ENCODE measurements at places on chromosomes 6 and 20.
A peak's percentile ranks its signal among the peaks of the same experiment; 100 is the strongest.

DNA sequence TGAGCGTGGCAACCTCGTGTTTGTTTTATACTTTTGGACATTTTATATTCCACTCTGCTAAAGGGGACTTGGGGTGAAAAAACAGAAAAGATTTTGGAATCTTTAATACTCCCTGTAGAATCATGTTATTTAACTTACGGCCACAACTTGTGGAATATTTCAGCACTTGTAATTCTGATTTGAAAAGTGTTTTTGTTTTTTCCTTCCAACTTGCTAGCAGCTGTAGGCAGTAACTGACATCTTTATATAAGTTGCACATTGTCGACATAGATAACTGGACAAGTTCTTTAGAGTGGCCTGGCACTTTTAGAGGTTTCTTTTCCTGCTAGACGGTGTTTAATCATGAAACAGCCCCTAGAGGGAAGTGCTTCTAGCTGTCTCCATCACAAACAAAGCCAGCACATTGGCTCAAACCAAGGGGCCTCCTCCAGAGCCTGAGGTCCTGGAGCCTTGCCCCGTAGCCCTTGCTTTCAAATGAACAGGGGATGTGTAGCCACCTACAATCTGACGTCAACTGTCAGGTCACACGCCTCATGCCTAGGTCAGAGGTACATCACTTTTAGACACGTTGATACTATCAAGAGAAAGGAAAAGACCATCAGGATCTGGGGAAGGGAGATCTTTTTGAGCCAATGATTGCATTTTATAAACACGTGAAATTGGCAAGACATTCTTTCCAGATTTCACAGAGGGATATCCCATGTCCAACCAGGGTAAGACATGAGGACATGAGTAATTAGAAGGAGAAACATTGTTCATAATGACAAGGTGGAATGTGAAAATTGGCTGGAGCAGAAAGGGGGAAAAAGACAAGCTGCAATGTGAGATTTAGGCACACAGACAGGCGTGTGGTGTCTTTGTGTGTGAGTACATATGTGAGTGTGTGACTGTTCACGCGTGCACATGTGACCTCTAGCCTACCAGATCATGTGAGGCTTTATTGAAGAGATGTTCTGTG, 92.1 kb downstream of the TXNDC5 start:
- H3K36me3 ChIP-seq, result no peaks in the 10 kb centered on the region
- DNase-seq, result no peak
- no peaks in the 10 kb centered on the region for H3K27me3 ChIP-seq

DNA sequence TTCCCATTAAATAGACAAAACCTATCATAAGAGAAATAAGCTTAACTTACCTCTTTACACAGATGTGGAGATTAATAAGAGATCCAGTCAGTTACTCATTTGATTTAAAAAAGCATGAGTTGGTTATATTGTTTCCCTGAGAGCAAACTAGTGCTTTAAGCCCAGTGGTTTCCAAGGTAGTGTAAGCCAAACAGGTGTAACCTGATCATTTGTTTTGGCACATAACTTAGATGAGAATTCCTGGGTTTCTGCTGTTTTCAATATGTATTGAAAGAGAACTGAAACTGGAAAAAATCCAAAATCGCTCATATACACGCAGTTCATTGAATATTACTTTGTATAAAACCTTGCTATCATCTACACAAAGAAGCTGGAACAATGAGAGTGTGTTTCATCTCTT, 30.5 kb upstream of the SMIM8 start:
- no peaks in the 10 kb centered on the region for H3K36me3 ChIP-seq
- no peak overlapping the region for H3K4me3 ChIP-seq
- no peaks in the 10 kb centered on the region for H3K4me1 ChIP-seq
- no peak for DNase-seq

DNA sequence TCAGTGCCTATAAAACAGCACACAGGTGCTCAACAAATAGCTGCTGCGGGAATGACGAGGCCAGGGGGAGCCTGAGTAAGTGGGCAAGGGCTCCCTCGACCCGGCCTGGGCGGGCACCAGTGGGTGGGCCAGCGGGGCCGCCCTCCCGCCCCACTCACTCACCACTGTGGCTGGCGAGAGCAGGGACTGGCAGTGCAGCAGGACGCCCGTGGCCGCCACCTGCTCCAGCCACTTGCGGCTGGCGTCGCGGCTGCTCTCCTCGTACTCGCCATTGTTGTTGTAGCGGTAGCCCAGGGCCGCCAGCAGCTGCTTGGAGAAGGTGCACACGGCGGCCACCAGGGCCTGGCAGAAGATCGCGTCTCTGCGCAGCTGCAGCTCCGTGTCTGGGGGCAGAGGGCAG, 191.5 kb downstream of the PREX1 start:
- no peaks in the 10 kb centered on the region for H3K4me1 ChIP-seq
- H3K27me3 ChIP-seq, result no peaks in the 10 kb centered on the region
- no peaks in the 10 kb centered on the region for H3K36me3 ChIP-seq
- DNase-seq, result no peak
- no peak overlapping the region for H3K4me3 ChIP-seq

DNA sequence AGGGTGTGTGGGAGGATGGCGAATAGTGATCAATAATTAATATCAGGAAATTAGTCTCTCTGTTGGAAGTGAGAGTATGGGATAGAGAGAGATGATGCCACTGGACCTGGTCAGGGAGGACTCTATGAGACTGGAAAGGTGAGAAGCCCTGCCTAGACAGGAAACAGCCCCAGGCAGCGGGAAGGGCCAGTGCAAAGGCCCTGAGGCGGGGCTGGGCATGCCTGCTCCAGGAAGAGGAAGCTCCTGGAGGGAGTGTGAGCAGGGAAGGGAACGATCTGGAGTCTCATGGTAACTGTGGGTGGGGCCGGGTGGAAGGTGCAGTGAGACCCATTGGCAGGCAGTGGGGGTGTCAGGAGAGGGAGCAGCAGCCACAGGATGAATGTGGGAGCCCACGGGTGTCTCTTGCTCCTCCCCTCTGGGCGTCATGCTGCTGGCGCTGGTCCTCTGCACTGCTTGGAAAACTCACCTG, 1.8 kb upstream of the CST3 start:
- H3K4me3 ChIP-seq, result no peak overlapping the region
- H3K27me3 ChIP-seq, result no peaks in the 10 kb centered on the region
- no peak for DNase-seq
- no peak overlapping the region for H3K27ac ChIP-seq
- no peaks in the 10 kb centered on the region for H3K36me3 ChIP-seq

DNA sequence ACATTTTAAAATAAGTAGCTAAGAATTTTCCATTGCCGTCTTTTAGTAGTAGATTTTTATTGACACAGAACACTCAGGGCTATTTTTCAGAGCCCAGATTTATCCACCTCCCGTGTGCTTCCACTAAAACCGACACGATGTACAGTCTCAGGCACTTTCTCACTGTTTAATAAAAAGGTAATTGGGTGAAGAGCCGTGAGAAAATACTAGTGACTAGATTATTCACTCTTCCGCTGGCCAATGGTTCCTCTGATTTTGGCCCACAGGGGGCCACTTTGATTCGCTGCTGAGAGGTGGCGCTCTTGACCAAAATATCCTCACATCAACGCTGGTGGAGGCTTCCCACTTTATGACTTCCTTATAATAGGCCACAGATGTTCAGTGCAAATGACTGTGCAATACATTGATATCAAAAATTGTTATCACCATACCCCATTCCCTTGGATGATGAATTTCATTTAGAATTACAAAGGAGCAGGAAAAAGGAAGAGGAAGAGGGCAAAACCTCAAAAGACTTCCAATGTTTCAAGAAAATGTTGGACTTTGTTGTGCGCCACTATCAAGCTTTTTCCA, 12.3 kb upstream of the HDDC2 start:
- H3K36me3 ChIP-seq, result no peaks in the 10 kb centered on the region
- H3K27me3 ChIP-seq, result no peaks in the 10 kb centered on the region
- H3K27ac ChIP-seq, result no peak overlapping the region
- H3K4me1 ChIP-seq, result no peaks in the 10 kb centered on the region
- H3K4me3 ChIP-seq, result no peak overlapping the region

- no peaks in the 10 kb centered on the region for H3K4me1 ChIP-seq
- DNase-seq, result no peak
- H3K36me3 ChIP-seq, result no peaks in the 10 kb centered on the region
- H3K27ac ChIP-seq, result no peak overlapping the region
- no peaks in the 10 kb centered on the region for H3K27me3 ChIP-seq
These were observed 126.1 kb downstream of the PLCB4 start for GRCh38 chr20:9195031-9195430.

DNA sequence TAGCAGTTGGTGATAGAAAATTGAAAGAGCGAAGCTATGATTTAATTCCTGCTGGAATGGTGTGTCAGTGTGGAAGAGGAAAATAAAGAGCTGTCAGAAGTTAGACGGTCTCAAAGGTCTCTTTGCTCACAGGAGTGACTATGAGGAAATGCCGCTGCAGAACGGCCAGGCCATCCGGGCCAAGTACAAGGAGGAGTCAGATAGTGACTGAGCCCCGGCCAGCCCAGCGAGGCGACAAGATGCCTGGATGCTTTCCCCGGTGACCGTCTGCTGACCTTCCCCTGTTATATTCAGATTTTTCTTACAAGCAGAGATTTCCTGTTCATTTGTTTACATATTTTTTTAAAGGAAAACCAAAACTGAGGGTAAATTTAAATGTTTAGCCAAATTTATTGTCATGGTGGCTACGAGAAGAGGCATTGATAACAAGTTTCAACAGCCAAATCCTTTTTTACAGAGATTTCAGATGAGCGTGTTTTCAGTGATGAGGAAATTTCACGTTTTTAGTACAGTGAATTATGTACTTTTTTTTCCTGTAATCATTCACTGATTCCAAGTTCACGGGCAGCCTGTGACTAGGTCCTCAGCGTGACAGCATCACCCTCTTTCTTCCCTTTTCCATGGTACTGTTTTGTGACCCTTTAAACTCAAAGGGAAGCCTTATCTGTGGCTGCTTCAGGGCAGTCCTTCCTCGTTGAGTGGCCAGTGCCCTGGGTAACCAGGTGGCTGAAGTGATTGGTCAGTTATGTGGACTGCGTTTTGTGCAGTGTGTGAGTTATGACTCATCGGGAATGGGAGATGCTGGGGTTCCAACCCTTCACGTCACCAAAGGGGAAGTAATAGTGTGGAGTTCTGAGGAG, 12.6 kb downstream of the DYNLT1 start:
- no peaks in the 10 kb centered on the region for H3K36me3 ChIP-seq
- peak; percentile 80 for DNase-seq
- peaks cover 25% of the 10 kb centered on the region for H3K4me1 ChIP-seq
- peak overlapping the region; percentile 78 for H3K27ac ChIP-seq
- H3K4me3 ChIP-seq, result no peak overlapping the region

DNA sequence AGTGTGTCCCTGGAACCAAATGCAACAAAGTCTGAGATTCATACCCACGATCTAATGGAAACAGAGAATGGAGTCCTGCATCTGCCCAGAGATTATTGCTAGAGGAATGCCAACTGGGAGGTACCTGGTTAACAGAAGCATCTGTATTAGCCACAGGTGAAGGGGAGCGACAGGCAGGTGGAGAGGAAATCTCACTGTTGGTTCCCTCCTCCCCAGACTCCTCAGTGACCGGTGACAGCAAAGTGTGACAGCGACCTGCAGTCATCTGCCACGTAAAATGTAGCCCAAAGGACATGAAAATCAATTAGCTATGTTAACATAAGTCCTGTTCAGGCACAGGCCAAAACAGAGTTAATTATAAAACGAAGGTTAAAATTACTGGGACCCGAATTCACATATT, 336.6 kb downstream of the SYNE1 start:
- H3K36me3 ChIP-seq, result no peaks in the 10 kb centered on the region
- H3K4me3 ChIP-seq, result no peak overlapping the region
- no peaks in the 10 kb centered on the region for H3K4me1 ChIP-seq
- H3K27ac ChIP-seq, result no peak overlapping the region
- H3K27me3 ChIP-seq, result no peaks in the 10 kb centered on the region
- no peak for DNase-seq

GRCh38 chr6:100923481-100924165, 42.5 kb upstream of the ASCC3 start:
- DNase-seq, result no peak
- H3K4me3 ChIP-seq, result no peak overlapping the region
- no peaks in the 10 kb centered on the region for H3K4me1 ChIP-seq
- H3K36me3 ChIP-seq, result no peaks in the 10 kb centered on the region
- no peak overlapping the region for H3K27ac ChIP-seq

GRCh38 chr20:48398506-48399449, 429.0 kb downstream of the PREX1 start:
- H3K27ac ChIP-seq, result no peak overlapping the region
- H3K36me3 ChIP-seq, result no peaks in the 10 kb centered on the region
- DNase-seq, result no peak
- no peak overlapping the region for H3K4me3 ChIP-seq
- H3K4me1 ChIP-seq, result peaks cover 7% of the 10 kb centered on the region
- no peaks in the 10 kb centered on the region for H3K27me3 ChIP-seq

DNA sequence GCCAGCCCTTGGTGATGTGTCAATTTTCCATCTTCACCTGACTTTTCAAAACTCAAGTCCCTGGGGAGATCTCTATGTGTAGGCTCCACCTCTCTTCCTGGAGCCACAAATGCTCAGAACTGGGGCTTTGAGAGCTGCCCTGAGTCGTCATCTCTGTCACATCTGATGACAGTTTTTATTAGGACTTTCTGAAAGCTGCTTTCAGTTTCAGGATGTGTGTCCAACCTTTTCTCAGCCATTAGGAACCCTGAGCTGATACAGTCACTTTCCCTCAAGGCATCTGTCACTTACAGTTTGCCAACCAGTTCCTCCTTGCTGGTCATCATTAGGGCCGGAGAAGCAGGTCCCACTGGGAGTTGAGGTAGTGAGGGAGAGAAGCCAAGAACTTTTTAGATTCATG, 365.9 kb upstream of the CHD6 start:
- H3K27me3 ChIP-seq, result no peaks in the 10 kb centered on the region
- no peaks in the 10 kb centered on the region for H3K36me3 ChIP-seq
- no peak overlapping the region for H3K4me3 ChIP-seq
- DNase-seq, result no peak

DNA sequence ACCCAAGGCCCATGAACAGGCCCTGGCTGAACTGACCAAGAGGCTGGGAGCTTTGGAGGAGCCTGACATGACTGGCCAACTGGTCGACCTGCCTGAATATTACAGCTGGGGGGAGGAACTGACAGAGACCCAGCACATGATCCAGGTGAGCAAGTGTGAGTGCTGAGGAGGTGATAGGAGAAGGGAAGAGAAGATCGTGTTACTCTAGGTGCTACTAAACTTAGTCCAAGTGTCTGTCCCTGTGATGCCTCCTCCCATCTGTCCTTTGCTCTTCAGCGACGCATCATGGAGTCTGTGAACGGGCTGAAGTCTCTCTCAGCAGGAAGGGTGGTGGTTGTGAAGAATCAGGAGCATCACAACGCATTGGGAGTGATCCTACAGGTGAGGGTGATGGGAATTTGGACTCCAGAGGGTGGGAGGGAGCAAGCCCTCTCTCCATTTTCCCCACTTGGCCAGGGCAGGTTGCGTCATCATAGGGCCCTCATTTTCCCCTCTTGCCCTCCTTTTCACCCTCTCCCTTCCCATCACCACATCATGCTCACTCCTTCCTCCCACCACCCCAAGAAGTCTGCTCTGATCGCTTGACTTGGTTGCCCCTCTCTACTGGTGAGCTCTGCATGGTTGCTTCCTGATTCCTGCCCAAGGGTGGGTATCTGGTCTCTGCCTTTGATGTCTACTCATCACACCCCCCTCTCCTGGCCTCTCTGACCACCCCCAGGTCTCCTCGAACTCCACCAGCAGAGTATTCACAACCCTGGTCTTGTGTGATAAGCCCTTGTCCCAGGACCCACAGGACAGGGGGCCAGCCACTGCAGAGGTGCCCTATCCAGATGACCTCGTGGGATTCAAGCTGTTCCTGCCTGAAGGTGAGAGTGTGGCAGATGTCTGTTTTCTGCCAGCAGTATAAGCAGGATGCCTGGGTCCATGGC, 4.7 kb downstream of the DXO start:
- H3K36me3 ChIP-seq, result no peaks in the 10 kb centered on the region
- no peak overlapping the region for H3K27ac ChIP-seq
- H3K27me3 ChIP-seq, result no peaks in the 10 kb centered on the region
- H3K4me3 ChIP-seq, result no peak overlapping the region

- H3K4me3 ChIP-seq, result no peak overlapping the region
- H3K27ac ChIP-seq, result no peak overlapping the region
- H3K27me3 ChIP-seq, result no peaks in the 10 kb centered on the region
- H3K36me3 ChIP-seq, result no peaks in the 10 kb centered on the region
These were observed 198.0 kb downstream of the FARS2 start for GRCh38 chr6:5459346-5459745.
